ENCODE measurements at places on chromosomes 2 and 18.

DNA sequence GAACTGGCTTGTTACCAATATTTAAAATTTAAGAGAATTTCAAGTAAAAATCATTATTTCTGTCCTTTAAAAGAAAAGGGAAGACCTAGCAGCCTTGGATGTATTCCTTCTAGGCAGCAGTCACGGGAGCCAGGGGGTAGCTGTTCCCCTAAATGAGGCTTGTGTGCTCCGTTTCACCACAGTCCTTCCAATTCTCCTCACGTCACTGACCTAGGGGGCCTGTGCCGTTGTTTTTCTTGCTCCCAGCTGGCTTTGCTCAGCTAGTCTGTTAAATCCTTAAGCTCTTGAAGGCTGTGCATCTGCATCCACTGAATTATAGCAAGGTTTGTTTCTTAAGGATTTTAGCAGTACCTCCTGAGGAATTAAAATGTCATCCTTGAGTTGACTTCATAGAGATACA, 9.9 kb downstream of the KLHL23 start:
- ATAC-seq = no peak

- ATAC-seq = no peak
These were observed 19.6 kb upstream of the WDR75 start for GRCh38 chr2:189421644-189422043.

DNA sequence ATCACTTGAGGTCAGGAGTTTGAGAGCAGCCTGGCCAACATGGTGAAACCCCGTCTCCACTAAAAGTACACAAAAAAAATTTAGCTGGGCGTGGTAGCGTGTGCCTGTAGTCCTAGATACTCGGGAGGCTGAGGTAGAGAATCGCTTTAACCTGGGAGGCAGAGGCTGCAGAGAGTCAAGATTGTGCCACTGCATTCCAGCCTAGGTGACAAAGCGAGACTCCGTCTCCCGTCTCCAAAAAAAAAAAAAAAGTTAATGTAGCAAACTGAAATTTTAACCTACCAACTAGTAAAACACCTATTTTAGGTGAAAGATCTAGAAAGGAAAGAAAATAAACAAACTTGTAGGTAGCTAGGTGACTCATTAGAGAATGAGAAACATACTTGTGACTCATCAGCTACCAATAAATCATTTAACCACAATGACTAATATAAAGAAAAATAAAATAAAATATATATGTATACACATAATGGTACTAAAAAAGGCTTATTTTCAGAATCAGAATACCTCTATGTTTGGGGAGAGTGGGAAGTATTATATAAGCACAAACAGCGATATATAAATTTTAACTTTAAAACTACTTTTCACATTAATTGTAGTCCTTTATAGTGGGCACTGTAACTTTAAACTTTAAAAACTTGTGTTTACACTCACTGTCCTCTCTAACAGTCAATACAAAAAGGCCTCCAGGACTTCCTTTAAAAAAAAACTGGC, 36.6 kb downstream of the DARS1 start:
- peak; percentile 82 for ATAC-seq

GRCh38 chr2:121868652-121869051, 113.2 kb downstream of the TSN start:
- no peak for ATAC-seq

- no peak for ATAC-seq
These were observed 12.1 kb downstream of the FMNL2 start for GRCh38 chr2:152347076-152347475.

DNA sequence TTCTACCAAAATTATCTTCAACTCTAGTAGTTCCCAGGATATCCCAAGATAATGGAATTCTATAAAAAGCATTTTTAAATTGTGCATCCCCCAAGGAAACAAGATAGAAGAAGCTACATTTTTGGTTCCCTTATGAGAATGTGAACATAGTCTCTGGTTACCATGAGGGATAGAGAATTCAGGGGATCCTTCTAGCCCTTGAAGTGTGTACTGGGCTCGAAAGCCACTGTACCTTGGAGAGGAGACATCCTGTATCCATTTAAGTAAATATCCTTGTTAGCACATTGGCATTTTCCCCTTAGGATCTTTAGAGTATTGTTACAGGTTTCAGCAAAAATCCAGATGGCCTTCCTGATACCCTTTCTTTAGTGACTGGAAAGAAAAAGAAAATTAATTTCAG, 228.5 kb downstream of the RTP5 start:
- no peak for ATAC-seq

GRCh38 chr2:109456776-109457175, 157.0 kb downstream of the SEPTIN10 start:
- no peak for ATAC-seq

DNA sequence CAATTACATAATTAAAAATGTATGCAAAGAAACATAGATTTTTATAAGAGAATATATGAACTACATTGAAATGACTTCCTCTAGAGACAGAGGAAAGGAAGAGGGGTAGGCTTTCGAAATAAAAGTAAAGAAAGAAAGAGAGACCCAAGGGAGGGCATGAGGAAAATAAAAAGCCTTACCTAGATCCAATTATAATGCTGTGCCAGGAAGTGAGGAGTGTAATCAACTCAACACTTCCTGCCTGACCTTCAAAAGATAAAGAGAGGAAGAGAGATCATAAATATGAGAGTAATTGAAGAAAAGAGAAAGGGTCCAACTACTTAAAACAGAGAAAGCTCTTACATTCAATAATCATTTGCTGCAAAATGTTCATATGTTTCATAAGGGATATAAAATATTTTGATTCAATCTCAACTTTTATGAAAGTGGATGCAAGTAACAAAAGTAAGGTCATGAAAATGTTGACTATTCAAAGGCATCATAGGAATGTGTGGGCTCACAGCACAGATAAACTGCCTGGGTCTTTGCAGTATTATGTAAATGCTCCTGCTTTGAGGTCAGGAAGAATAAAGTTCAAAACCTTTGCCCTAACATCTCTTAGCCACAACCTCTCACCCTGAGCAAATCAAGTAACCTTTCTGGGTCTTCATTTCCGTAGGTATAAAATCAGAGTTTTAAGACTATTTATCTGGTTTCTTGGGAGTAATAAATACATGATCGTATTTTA, 1237.7 kb downstream of the LRP1B start:
- no peak for ATAC-seq

GRCh38 chr2:164697688-164698461, 76.6 kb upstream of the GRB14 start:
- no peak for ATAC-seq

GRCh38 chr2:215409331-215410127, 26.3 kb downstream of the FN1 start:
- ATAC-seq = no peak

DNA sequence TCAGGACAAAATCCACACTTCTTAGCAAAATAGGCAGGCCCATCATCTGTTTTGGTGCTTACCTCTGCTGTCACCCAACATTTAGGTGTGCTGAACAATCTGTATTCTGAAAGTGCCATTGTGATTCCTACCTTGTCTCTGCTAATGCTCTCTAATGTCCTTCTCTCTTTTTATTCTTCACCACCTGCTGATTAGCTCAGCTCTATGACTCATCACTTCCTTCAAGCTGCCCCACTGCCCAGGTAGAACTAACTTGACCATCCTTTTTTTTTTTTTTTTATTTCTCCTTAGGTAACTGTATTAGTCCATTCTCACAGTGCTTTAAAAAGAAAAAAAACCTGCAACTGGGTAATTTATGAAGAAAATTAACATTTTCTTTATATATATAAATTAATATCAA, 478.7 kb upstream of the POU3F3 start:
- no peak for ATAC-seq

GRCh38 chr2:43360137-43360536, 133.7 kb upstream of the ZFP36L2 start:
- no peak for ATAC-seq

DNA sequence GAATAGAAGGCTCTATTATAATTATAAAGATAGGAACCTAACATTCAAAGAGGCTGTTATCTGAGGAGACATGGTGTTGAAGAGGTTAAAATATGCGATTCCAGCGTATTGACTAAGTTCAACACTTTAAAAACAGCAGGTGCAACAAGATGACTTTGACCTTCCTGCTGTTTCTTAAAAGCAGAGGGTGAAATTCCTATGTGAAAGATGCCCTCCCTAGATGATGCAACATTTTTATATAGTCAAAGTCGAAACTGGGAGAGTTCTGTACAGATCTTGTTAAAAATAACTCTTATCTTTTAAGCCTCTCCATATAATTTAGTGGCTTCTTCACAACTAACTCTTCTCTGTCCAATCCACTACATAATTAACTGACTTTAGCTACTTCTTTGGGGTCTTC, 4.4 kb upstream of the ACKR3 start:
- no peak for ATAC-seq

DNA sequence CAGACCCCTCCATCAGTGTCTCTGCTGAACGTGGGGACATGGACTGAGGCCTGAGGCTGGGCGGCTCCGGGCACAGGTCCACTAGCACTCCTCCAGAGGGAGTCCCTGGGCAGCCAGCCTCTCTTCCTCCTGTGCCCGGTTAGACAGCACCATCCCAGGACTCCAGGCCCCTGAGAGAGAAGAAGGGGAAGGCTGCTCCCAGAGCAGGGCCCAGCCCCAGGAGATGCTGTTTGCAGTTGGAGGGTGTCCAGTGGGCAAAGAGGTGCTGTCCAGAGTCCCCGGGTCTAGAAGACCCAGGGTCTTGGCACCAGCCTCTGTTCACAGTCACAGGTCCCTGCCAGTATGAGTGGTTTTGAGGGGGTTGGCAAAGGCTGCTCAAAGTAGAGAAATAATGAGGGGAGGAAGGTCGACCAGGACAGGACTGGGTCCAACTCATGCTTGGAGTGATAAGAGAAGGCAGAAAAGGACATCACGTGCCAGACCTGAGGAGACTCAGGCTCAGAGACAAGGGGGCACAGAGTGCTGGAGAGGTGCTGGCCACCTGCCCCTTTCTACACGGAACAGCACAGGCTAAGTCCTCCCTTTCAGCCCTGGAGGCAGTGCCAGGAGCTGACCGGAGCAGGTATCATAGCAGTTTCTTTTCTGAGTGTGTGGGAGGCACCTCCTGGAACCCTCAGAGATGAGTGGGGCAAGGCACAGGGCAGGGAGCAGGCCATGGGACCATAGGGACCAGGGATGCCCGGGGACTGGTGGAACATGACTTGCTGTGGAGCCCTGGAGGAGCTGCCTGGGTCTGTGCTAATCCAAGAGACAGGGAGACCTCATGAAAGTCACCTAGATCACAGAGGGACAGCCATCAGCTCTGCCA, 21.1 kb downstream of the CRACDL start:
- ATAC-seq = no peak

DNA sequence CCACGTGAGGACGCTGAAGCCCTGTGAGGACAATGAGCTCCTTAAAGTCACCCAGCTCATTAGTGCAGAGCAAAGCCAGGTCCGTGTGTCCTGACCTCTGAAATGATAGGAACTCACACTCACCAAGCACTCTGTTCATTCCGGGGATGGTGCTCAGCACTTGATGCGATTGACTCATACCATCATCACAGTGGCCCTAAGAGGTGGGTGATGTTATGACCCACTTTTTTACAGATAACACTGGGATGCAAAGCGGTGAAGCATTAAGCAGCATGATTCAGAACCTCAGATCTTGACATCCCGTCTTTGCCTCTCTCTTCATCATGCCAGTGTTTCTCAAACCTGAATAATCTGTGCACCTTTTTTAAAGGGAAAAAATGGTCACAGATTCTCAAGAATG, 234.8 kb downstream of the ALPK2 start:
- no peak for ATAC-seq

DNA sequence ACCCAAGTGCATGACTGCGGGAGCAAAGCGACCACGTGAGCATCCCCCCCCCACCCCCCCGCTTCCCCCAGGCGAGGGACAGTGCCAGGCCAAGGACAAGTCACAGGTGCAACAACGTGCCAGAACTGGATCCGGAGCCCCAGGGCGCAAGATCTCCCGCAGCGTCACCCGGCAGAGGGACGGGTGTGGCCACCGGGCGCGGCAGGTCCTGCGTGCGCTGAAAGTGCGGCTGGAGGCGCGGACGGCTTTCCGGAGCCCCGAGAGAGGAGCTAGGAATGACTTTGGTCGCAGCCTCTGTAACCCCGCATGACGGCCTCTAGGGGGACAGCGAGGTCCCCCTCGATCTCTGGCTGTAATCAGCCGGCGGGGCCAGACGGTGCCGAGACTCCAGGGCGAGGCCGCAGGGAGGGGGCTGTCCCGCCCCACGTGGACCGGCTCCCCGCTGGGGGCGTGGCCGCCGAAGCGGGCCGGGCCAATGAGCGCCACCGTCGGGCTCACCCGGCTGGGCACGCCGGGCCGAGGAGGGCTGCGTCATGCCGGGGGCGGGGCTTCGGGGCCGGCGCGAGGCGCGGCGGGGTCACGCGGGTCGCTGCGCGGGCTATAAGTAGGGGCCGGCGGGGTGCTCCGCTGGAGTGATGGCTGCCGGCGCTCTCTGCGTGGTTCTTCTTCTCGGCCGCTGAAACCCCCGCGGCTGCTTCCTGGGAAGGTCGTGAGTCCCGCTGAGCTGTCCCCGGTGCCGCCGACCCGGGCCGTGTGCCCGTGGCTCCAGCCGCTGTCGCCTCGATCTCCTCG, at the start of gene SLC20A1:
Gene SLC20A1 (plus strand): TSS at position 630 of the 792 bp plus-strand sequence. CDS start 890 bp downstream, outside the sequence.
- peak; percentile 90 for ATAC-seq

GRCh38 chr2:190713471-190713870, 64.6 kb downstream of the NAB1 start:
- ATAC-seq = no peak

- ATAC-seq = no peak
These were observed 91.4 kb downstream of the COL6A3 start for GRCh38 chr2:237322564-237322963.

DNA sequence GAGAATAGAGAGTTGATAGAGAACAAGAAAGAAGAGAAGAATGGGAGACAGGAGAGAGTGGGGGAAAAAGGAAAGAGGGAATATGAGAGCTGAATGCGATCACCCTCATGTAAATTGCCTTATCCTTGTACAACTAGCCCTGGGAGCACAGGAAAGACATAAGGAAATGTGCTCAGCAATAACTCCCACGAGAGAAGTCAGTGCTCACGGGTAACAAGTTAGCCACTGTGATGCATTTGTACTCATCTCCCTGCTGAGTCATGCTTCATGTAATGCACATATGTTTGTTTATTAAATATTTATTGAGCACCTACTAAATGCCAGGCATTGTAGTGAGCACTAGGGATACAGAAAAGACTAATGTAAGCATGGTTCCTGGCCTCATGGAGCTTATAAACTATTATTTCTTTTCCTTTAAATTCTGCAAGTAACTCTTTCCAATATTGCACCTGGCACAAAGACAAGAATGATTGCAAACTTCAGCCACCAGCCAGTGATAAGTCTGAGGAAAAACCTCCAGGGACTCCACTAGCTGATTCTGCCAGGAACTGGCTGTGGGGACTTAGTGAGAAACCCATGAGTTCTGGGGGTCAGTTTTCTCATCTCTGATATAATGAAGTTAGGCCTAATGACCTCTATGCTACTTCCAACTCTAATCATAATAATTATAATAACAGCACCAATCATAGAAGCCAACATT, 124.1 kb downstream of the LNPK start:
- no peak for ATAC-seq

DNA sequence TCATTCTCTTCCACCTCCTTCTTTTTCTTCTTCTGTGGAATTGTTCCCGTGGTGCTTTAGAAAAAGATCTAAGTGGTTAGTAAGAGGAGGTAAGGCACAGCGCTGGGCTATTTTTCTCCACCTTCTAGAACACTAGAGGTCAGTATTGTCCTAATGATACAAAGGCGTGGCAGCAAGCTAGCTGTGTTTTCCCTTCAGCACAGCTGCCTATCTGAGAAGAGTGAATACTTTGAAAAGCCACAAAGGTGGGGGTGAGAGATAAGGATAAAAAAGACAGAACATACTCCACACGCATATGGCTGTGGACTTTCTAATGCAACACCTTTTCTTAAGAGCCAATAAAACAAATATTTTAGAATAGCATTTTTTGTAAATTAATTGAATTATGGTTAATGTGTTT, 2.1 kb downstream of the CNTNAP5 start:
- ATAC-seq = no peak

- ATAC-seq = peak; percentile 4
These were observed 4.9 kb downstream of the GPR55 start for GRCh38 chr2:230920167-230920566.
